ENCODE measurements at places on chromosomes 1 and 21.

- DNase-seq: no peak
Observed at GRCh38 chr1:210775289-210775688, 358.7 kb downstream of the KCNH1 start.

- DNase-seq: no peak
Observed at GRCh38 chr1:225677350-225678124, 24.6 kb upstream of the ENAH start.

- DNase-seq: no peak
Observed at GRCh38 chr21:18449605-18450550, 46.3 kb upstream of the TMPRSS15 start.

DNA sequence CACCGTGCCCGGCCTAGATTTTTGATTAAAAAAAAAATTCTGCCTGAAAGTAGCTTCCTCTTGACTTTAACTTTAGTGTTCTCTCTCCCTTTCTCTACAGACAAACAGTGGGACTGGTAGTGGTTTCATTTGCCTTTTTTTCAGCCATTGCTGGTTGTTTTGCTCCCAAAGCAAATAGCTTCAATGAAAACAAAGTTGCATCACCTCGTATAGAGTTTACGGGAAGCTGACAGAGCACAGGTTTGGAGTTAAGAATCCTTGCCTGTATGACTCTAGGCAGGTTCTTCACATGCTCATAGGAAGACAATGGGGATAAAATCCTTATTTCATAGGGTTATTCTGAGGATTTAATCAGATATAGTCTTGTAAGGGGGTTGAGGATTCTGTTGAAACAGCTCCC lies 21.6 kb downstream of the AADACL4 start:
- DNase-seq: no peak

- no peak for DNase-seq
Observed at GRCh38 chr1:50458507-50458906, 35.3 kb upstream of the DMRTA2 start.

DNA sequence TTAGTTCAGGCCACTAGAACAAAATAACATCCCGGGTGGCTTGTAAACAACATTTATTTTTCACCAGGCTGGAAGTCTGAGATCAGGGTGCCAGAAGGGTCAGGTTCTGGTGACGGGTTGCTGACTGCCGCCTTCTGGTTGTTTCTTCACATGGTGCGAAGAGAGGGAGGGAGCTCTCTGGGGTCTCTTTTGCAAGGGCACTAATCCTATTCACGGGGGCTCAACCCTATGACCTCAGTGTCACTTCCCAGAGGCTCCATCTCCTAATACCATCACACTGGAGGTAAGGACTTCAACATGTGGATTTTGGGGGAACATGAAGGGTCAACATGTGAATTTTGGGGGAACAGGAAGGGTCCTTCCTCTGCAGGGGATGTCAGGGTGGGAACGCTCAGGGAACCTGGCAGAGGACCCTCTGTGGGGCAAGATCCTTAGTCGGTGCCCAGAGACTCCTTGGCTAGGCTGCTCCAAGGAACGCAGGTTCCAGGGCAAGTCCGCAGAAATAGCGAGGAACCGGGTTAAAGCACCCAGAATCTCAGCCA lies 8.7 kb upstream of the C2CD2 start:
- no peak for DNase-seq

DNA sequence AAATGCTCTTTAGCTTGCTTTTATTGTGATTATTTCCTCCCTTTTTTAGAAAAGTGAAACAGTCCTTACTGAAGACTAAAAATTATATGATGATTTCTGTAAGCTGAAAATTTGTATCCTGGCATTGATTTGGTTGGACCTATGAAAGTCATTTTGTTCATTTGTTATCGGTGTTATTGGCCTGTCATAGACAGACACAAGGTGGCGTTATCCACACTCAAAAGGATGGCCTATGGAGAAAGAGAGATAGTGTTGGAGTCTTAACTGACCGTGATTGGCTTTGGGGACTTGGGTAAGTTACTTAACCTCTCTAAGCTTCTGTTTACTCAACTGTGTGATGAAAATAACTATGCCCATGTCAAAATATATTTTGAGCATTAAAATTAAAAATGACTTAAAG lies 203.6 kb upstream of the CHODL start:
- DNase-seq: no peak

DNA sequence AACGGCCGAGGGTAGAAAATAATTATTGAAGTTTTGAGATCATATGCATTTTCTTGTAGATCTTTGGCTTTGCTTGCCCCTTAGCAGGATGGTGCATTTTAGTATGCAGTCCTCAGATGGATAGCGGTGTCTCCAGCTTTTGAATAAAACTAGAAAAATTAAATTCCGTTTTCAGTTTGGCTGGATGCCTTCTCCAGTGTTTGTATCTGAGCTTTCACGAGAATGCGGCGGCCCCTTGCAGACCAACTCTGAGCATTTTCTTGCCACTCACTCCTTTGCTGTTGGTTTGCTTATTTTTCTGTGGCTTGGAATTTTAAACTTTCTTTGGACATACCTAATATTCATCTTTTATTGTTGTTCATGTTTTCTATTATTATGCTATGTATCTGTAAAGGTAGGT lies 192.6 kb downstream of the NFIA start:
- no peak for DNase-seq

DNA sequence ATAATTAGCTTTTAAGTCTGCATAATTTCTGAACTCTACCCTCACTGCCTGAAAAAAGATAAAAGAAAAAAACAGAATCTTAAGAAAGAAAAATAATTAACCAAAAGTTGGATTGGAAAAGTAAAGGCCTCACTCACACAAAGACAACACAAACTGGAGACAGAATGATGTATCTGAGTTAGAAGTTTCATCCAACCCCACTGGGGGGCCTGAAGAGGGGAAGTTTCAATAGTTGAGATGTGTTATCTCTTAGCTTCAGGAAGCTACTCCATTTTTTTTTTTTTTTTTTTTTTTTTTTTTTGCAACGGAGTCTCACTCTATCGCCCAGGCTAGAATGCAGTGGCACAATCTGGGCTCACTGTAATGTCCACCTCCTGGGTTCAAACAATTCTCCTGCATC lies 19.9 kb downstream of the SYDE2 start:
- no peak for DNase-seq

DNA sequence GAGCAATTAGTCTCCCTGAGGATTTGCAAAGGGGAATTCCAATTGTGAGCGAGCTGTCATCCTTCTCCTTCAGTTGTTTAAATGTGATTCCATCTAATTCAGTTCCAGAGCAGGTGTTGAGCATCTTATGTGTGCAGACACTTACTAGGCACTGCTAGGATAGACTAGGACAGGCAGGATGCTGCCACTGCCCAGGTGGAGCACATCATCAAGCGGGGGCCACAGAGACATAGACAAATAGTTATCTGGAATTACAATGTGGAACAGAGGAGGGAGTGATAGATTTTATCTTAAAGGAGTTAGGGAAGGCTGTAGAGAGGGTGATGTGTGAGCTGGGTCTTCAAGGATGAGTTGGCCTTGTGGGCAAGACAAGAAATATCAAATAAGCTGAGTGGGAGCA lies 55.9 kb downstream of the CDC7 start:
- DNase-seq: no peak

DNA sequence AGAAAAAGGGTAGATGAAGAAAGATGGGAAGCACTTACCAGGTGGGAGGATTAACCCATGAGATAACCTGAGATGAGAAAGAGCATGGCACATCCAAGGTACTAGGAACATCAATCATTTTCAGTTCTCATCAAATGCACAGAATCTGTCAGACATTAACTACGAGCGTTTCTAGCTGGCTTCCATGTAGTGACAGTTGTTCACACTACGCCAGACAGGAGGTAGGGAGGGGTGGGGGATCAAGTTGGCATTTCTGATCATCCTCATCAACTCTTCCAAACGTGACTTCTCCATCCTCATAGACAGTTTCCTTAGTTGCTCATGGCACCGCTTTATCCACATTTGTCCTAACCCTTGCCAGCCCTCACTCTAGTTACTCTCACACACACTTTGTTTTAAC lies 120.2 kb downstream of the PLD5 start:
- DNase-seq: no peak

GRCh38 chr1:24113641-24114033 lies 1.7 kb upstream of the MYOM3 start:
- DNase-seq: no peak

GRCh38 chr1:197360068-197360467 lies 92.0 kb downstream of the CRB1 start:
- DNase-seq: no peak

DNA sequence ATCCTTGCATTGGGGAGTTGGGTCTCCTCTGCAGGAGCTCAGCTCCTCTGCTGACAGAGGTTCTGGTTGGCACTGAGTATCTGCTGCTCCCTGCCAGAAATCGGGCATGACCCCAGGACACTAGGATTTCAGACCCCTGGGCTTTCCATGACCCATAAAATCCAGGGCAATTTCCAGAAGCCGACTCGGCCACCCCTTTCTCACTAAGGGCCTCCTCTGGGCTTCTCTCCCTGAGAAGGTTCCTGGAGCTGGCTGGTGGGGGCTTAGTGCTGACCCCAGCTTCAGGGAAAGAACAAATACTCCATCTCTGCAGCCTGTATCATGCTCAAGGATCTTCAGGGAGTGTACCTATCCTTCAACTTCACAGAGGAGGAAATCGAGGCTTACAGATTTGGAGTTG lies 603.4 kb downstream of the PTPRU start:
- DNase-seq: no peak

DNA sequence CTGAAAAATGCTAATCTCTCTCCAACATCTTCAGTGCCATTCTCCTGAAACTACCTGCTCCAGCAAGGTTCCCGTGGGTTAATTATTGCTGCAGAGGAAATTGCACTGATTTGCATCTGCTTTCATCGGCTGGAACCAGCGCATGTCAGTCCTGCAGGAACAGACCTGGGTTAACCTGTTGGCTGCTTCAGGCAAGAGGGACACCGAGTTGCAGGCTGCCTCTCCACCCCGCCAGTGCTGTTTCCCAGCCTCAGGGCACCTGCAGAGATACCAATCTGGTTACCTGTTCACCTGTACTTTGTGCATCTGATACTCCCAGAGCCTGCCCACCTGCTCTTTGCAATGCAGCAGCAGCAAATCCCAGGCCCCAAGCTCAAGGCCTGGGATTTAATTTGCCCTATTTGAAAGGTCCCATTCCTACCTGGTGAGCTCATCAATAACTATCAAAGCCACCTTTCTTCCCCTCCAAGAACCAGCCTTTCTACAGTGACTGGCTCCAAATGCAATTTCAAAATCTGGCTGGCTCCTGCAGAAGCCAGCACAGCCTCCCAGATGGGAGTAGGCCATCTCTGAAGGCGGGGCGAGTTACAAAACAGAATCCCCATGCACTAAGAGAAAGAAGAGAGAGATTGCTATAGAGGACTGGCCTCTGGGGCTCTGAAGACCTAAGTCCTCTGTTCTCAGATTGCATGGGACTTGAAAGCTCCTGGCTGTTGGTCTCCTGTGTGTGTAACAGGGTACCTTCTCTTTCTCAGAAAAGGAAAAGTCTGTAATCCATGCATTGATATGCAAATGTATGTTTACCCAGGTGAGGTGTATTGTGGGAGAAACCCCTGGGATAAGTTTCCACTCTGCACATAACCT lies 67.8 kb downstream of the TOMM20 start:
- no peak for DNase-seq

GRCh38 chr1:162384116-162384515 lies 2.6 kb downstream of the C1orf226 start:
- no peak for DNase-seq

DNA sequence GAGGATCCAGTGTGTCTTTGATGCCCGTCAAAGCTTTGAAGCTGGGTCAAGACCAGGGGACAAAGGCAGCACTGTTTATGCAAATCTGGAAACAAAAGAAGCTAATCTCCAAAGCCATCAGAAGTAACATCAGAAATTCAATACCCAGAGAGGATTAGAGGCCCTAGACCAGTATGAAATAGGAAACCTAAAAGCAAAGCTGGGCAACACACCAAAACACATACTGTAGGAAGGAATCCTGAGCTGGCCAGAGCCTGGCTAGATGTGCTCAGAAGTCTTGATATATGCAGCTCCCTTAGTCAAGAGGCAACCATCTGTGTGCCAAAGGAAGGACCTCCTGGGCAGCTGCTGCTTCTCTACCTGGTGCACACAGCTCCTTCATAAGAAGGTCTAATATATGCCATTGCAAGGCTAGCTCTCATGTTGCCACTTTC lies 12.3 kb downstream of the COLGALT2 start:
- no peak for DNase-seq

GRCh38 chr1:87588495-87588894 lies 259.8 kb downstream of the LMO4 start:
- no peak for DNase-seq

- DNase-seq: peak; percentile 54
Observed at GRCh38 chr1:109619576-109620400, at the start of the genes AMPD2 and GNAT2. AMPD2 (plus strand) TSS chr1:109619837; CDS start chr1:109621176, 1,339 bp downstream. GNAT2 (minus strand) TSS chr1:109619616; CDS start chr1:109612870, 6,746 bp downstream.

GRCh38 chr1:29674627-29675326 lies 438.5 kb downstream of the PTPRU start:
- DNase-seq: no peak

DNA sequence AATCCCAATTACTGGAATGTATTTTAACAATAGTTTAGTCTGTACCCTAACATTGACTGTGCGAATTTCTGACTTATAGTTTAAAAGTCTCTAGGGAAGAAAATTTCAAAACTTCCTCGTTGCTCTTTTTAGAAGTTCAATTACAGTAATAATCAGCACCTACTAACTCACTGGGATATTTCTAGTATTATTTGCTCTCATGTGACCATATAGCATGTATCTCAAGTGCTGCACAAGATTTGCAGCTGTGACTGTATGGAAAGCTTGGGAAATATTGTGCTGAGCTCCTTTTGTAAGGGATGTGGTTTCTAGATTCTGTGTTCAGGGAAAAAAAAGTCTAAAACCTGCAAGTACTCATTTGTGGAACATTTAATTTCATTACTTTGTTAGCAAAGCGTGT lies 153.1 kb downstream of the ST6GALNAC3 start:
- no peak for DNase-seq

DNA sequence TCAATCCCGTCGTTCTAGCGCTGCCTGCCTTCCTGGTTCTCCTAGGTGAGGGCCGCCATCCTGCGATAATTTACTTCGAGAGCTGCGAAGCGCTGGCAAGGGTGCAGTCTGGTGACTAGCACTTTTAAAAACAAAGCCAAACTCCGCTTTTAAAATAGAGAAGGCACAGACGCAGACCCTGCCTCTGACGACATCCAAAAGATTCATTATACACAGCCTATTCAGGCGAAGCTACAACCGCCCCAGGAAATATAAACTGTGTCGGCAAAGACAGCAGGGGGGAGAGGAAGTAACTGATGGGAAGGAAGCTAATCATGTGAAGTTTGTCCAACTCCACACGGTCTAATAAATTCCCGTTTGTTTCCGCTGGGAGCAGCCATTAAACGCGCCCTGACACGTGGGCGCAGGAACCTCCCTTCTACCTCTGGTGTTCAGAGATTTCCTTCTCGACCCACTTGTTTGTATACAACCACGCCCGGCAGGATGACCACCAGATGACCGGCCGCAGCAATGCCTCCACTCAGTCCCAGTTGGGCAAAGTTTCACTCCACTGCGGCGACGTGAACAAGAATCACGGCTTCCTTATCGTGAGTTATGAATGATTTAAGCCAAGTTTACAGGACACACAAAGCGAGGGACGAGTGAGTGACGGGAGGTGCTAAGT lies 1.3 kb downstream of the GNG12 start:
- no peak for DNase-seq

All from activated gamma-delta T cell treated with anti-CD3 and anti-CD28 coated beads, Interleukin-2, amount 50 U/mL, for 16 hours (primary cell).